HCT116 (cell line): ENCODE measurements at places on chromosomes 12 and 14.

DNA sequence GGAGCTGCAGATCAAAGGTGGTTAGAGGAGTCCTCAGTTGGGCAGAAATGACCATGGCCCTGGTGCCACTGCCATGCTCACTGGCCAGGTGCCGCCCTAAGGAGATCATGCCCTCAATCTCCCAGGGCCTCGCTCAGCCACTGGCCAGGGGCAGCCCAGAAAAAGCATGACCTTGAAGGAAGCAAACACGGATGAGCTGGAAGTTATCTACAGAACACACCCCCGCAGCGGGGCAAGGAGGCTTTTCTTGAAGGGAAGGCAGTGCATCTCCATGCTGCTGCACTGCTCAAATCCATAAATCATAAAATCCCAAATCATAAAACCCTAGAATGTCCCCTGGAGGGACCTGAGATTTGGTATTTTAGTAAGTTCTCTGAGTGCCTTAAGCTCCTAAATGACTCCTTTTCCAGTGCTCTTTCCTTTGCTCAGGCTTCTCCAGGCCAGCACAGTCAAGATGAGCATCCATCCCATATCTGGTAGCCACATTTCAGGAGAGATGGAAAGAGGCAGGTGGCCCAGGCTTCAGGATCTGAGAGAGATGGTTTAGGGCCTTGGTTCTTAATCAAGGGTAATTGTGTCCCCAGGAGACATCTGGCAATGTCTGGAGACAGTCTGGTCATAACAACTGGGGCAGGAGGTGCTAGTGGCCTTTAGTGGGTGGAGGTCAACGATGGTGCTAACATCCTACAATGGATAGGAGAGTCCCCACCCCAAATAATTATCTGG lies 217.3 kb downstream of the RBM19 start:
- H3K36me3 ChIP-seq = peaks cover 10% of the 10 kb centered on the region
- no peak overlapping the region for H3K27ac ChIP-seq
- H3K4me1 ChIP-seq = no peaks in the 10 kb centered on the region
- H3K27me3 ChIP-seq = no peaks in the 10 kb centered on the region
- DNase-seq = no peak

- H3K4me1 ChIP-seq = no peaks in the 10 kb centered on the region; the same call in 1 of the 2 replicates
- no peaks in the 10 kb centered on the region for H3K27me3 ChIP-seq
- no peak for DNase-seq
- no peaks in the 10 kb centered on the region; the same call in 1 of the 2 replicates for H3K36me3 ChIP-seq
- H3K27ac ChIP-seq = no peak overlapping the region
Measured at GRCh38 chr14:92632546-92633273, 115.7 kb downstream of the LGMN start.

DNA sequence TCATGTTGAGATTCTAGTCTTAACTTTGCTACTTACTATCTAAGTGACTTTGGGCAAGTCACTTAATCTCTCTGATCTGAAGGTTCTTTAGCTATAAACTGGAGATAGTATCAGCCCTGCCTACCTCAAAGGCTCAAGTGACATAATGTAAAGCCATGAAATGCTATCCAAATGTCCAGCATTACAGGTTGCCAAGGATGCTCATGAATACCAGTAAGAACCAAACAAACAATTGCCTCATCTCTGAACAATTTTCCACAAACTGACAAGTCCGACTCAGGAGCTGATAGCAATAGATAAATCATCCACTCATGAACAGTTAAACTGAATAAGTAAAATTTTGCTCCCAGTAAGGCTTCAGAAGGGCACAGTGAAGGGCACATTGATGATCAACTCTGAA lies 51.5 kb downstream of the LMNTD1 start:
- H3K27ac ChIP-seq = no peak overlapping the region
- H3K27me3 ChIP-seq = no peaks in the 10 kb centered on the region
- H3K36me3 ChIP-seq = no peaks in the 10 kb centered on the region
- no peak overlapping the region for H3K4me3 ChIP-seq

GRCh38 chr12:84913129-84913515 lies 523 bp upstream of the SLC6A15 start:
- DNase-seq = no peak
- H3K27me3 ChIP-seq = no peaks in the 10 kb centered on the region
- H3K4me1 ChIP-seq = no peaks in the 10 kb centered on the region
- H3K4me3 ChIP-seq = no peak overlapping the region
- H3K27ac ChIP-seq = no peak overlapping the region

DNA sequence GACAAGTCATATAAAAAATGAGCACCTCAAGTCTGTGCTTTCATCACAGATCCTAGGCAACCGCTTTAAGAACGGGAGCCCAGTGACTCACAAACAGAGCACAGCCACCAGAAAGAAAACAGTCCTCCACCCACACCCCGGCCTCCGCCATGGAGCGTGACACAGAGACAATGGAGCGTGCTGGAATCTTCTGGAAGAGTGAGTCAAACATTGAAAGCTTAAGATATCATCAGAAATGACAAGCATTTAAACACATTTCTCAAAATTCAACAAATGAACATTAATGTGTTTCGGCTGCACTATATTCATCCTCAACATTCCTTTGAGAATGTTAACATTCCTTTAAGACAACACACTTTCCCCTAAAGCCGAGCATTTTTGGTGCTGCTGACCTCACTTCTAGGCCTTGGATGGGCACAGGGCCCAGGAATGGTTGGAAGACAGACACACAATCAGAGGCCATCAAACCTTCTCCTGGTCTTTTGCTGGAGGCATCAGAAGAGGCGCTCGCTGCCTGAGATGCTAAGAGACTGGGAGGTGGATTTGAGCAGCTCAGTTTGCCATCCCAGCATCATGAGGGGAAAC lies 23.6 kb upstream of the TMEM132D start:
- no peak overlapping the region for H3K4me3 ChIP-seq
- H3K27me3 ChIP-seq = no peaks in the 10 kb centered on the region
- H3K36me3 ChIP-seq = no peaks in the 10 kb centered on the region
- no peak for DNase-seq

- no peaks in the 10 kb centered on the region for H3K4me1 ChIP-seq
- no peaks in the 10 kb centered on the region for H3K36me3 ChIP-seq
- no peak overlapping the region for H3K27ac ChIP-seq
- DNase-seq = no peak
Measured at GRCh38 chr12:28425526-28425925, 235.3 kb downstream of the CCDC91 start.

GRCh38 chr12:108285016-108285415 lies 54.1 kb downstream of the CMKLR1 start:
- H3K27me3 ChIP-seq = peaks cover 79% of the 10 kb centered on the region
- DNase-seq = no peak
- no peaks in the 10 kb centered on the region for H3K36me3 ChIP-seq
- no peaks in the 10 kb centered on the region for H3K4me1 ChIP-seq
- H3K4me3 ChIP-seq = no peak overlapping the region
- H3K27ac ChIP-seq = no peak overlapping the region

DNA sequence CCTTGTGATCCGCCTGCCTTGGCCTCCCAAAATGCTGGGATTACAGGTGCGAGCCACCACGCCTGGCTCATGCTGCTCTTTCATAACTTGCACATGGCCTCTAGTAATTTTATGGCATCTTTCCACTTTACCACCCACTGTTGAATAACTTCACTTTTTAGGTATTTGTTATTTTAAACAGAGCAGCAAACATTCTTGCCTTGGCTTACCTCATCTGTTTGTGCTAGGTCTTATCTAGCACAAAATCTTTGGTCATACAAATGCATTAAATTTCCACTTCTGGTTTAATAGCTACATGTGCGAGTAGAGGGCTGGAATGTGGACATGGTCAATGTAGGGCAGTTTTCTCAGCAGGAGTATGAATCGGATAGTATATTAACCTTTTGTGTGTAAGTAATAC lies 38.8 kb upstream of the ATF7IP start:
- H3K36me3 ChIP-seq = no peaks in the 10 kb centered on the region
- H3K4me3 ChIP-seq = no peak overlapping the region
- no peak for DNase-seq

GRCh38 chr12:71688961-71689570 lies 3.2 kb downstream of the TMEM19 start:
- no peaks in the 10 kb centered on the region for H3K36me3 ChIP-seq
- H3K4me3 ChIP-seq = no peak overlapping the region
- no peaks in the 10 kb centered on the region for H3K4me1 ChIP-seq
- no peak for DNase-seq
- H3K27ac ChIP-seq = no peak overlapping the region

- no peak overlapping the region for H3K4me3 ChIP-seq
- no peaks in the 10 kb centered on the region for H3K27me3 ChIP-seq
- H3K36me3 ChIP-seq = peaks cover 18% of the 10 kb centered on the region
- no peaks in the 10 kb centered on the region for H3K4me1 ChIP-seq
Measured at GRCh38 chr12:116000252-116000651, 277.2 kb downstream of the MED13L start.

DNA sequence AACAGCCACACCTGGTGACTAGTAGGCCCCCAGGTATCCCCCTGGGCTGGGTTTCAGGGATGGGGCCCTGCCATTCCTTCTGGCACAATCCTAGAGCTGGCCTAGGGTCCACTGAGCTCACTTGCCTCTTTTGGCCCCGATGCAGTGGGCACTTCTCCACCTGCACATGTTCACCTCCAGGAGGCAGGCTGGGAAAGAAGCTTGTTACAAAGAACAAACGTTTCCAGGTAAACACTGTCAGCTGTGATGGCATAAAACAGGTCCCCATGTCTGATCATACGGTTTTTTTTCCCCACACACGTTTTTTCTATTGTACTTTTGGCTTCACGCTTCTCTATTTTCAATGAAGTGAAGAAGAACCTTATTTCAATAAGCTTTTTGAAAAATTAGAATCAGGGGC lies 15.8 kb upstream of the HVCN1 start:
- H3K4me3 ChIP-seq = no peak overlapping the region
- H3K27me3 ChIP-seq = no peaks in the 10 kb centered on the region
- peaks cover 18% of the 10 kb centered on the region for H3K4me1 ChIP-seq
- peak; percentile 60 for DNase-seq

- H3K36me3 ChIP-seq = no peaks in the 10 kb centered on the region
- no peaks in the 10 kb centered on the region for H3K4me1 ChIP-seq
- H3K4me3 ChIP-seq = no peak overlapping the region
- DNase-seq = no peak
- H3K27ac ChIP-seq = no peak overlapping the region
Measured at GRCh38 chr12:68231229-68231628, 5.6 kb upstream of the IL26 start.

DNA sequence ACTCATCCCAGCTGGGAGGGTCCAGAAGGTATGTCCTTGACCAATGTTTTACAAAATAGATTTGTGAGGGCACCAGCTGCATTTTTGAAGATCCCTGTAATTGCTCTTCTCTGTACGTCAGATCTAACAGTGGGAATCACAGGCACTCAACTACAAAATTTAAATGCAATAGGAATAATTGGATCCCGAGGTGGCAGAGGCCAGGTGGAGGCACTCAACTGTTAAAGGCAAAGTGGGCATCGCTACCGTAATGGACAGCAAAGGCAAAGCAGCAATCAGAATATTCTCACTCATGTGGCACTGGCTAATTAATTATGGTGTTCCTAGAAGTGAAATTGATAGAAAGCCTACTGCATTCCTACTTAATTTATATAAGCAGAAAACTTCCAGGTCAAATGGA lies 27.9 kb upstream of the PSMC1 start:
- H3K4me3 ChIP-seq = no peak overlapping the region
- H3K4me1 ChIP-seq = no peaks in the 10 kb centered on the region
- H3K36me3 ChIP-seq = no peaks in the 10 kb centered on the region

- H3K27ac ChIP-seq = no peak overlapping the region
- H3K27me3 ChIP-seq = no peaks in the 10 kb centered on the region
- DNase-seq = no peak
- H3K4me1 ChIP-seq = no peaks in the 10 kb centered on the region
- H3K36me3 ChIP-seq = no peaks in the 10 kb centered on the region
Measured at GRCh38 chr12:87656311-87656710, 372.9 kb downstream of the C12orf50 start.

DNA sequence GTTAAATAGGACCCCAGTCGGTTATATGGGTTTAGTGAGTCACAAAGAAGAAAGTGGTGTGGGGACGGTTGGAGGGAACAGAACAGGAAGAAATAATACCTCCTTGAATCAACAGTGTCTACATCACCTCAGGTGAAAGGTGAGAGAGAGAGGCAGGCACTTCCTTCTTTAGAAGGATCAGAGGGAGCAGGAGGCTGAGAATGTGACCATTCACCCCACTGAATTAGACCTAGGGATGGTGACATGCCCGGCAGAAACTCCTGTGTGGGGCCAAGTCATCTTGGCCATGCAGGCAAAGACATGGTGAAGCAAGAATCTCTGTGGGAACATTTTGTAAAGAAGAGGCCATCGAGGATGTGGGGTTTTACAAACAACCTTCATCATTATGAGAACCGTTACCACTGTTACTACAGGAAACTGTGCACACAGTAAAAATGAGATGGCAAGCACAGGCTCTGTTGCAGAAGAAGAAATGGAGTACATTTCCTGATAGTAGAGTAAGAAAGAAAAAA lies 1196.9 kb downstream of the VRK1 start:
- H3K27me3 ChIP-seq = no peaks in the 10 kb centered on the region
- H3K27ac ChIP-seq = no peak overlapping the region
- no peaks in the 10 kb centered on the region for H3K36me3 ChIP-seq
- no peak for DNase-seq

DNA sequence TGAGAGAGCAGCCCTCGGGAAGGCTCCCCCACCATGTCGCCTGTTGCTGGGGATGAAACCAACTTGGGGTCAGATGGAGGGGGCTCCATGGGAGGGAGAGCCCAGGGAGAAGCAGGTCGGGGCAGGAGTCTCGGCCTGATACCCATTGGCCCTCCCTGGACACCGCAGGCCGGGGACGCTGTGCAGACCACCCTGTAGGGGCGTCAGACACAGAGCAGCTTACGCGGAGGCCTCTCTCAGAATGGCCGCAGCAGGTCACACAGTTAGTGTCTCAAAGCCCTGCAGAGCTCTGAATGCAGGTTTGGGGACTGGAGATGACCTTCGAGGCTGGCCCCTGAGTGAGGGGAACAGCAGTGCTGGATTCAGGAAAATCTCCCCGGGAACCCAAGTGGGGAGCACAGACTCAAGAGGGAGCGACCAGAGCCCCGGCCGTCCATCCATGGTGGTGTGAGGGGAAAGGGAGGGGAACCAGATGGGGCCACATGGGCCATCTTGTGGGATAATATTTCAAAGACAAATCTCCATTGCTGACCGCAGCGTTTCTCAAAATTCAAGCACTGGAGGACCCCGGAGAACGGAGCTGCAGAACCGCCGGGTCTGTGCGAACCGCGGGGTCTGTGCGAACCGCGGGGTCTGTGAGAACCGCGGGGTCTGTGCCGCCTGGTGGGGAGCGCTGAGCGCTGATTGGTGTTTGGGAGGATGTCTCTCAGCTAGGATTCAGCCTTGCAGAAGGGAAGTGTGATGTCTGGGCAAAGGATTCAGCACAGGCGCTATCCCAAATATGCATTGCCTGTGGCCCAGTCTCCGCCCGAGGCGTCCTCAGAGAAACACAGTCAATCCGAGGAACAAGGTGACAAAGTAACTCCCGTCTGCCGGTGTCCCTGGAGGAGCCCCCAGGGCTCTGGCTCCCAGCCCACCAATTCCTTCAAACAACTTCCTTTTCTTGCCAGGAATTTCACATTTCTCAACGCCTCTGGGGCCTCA lies 324.4 kb upstream of the RTL1 start:
- no peak overlapping the region for H3K27ac ChIP-seq
- no peak overlapping the region for H3K4me3 ChIP-seq
- H3K36me3 ChIP-seq = no peaks in the 10 kb centered on the region
- DNase-seq = no peak
- H3K27me3 ChIP-seq = no peaks in the 10 kb centered on the region

GRCh38 chr12:93109551-93110203 lies 180.6 kb upstream of the EEA1 start:
- no peak overlapping the region for H3K27ac ChIP-seq
- H3K4me3 ChIP-seq = no peak overlapping the region
- H3K36me3 ChIP-seq = no peaks in the 10 kb centered on the region
- no peak for DNase-seq
